Effector CD4-positive, alpha-beta T cell (primary cell): ENCODE measurements at places on chromosomes 5 and 9.

- no peak for DNase-seq
Observed at GRCh38 chr5:31027721-31028120, 165.8 kb upstream of the CDH6 start.

- no peak for DNase-seq
Observed at GRCh38 chr5:95801961-95802360, 20.6 kb downstream of the GLRX start.

GRCh38 chr5:143352691-143353090, 50.8 kb downstream of the NR3C1 start:
- DNase-seq = no peak

GRCh38 chr9:72871685-72872084, 81.2 kb downstream of the ALDH1A1 start:
- no peak for DNase-seq
